ENCODE measurements at places on chromosomes 7 and 10.

GRCh38 chr10:132638130-132638515, 100.5 kb downstream of the INPP5A start:
- no peak for DNase-seq

DNA sequence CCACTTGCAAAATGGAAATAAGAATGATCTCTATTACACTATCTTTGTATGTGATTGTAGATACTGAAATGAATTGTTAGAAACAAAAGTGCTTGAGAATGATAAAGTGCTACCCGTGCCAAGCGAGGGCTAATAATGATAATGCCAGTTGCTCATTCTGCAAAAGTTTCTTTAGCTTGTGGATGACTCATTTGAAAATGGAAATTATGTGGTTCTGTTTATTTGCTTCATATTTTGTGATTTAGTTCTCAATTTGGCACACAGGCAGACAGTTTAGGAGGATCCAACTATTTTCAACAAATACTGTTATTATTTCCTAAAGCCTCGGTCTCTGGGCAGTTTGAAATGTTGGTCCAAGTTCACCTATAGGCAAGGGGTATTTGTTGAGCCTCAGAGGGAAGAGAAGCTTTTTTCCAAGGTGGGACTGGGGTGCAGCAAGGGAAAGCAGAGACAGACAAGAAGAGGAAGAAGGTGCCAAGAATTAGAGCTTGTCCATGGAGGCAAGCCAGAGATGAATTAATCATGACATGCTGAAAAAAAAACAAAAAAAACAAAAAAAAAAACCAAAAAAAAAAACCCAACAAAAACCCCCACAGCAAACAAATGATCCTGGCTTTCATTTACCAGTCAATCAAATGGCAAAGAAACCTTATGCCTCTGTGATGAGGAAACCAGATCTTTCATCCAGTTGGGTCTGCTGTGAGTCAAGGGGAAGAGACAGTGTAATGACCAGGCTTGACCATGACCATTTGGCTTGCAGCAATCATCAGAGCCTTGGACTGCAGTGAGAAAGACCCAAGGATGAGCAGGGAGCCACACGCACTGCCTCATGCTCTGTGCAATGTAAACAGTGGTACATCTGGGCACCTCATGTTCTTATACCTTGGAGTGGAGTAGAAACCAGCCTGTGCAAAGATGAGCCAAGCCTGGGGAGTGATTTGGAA, 285.0 kb upstream of the HABP2 start:
- DNase-seq = no peak

DNA sequence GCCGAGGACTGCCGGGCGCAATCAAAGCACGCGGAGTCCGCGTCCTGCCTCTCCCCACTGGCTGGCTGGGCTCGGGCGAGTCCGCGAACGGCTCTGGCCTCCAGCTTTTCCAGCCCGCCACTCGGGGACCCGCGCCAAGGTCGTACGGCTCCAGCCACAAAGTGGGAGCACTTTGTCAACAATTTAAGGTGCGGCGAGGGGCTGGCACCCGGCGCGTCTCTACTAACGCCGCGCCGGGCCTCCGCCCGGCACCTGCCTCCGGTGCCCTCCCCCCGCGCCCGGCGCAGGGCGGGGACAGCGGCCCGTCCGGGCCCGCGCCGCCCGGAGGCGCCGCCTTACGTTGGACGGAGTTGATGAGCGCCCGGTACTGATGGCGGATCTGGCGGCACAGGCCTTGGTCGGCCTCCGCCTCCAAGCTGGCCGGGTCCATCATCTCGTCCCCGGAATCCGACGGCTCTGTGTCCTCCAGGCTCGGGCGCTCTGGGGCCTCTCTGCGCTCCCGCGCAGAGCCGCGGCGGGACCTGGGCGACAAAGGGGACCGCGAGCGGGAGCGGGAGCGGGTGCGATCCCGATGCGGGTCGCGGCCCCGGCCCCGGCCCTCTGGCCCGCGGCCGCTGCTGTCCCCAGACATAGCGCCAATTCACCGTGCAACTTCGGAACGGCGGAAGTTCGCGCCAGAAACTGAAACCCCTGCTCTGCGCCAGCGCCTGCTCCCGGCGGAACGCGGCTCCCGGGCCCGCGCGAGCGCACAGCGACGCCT, at the start of gene NSMCE4A:
NSMCE4A (minus strand) TSS at position 683 of the 760 bp plus-strand sequence; CDS start at position 631, 52 bp downstream.
- peak; percentile 90 for DNase-seq

DNA sequence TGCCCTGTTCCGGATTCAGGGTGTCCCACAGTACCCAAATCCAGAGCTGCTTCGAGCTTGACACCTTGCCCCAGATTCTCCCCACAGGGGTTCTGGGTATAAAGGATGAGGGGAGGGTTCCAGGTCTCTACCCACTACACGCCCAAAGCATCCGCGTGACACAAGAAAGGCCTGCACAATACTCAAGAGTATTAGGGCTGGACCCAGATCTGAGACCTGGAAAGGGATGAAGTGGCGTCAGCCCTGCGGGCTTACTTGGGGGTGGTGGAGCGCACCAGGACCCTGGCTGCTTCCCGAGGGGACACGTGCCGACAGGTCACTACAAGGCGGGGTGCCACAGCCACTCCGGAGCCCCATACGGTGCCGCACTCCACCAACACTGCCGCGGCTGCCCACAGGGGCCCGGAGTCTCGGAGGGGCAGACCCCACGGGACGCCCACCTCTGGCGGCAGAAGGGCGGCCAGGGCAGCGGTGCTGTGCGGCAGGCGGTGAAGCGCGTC, 1.3 kb downstream of the TYSND1 start:
- no peak for DNase-seq

- peak; percentile 90 for DNase-seq
These were observed at the start of gene ZNF746 for GRCh38 chr7:149497467-149498261. ZNF746 (minus strand) TSS chr7:149497809; CDS start chr7:149497536, 273 bp downstream.

DNA sequence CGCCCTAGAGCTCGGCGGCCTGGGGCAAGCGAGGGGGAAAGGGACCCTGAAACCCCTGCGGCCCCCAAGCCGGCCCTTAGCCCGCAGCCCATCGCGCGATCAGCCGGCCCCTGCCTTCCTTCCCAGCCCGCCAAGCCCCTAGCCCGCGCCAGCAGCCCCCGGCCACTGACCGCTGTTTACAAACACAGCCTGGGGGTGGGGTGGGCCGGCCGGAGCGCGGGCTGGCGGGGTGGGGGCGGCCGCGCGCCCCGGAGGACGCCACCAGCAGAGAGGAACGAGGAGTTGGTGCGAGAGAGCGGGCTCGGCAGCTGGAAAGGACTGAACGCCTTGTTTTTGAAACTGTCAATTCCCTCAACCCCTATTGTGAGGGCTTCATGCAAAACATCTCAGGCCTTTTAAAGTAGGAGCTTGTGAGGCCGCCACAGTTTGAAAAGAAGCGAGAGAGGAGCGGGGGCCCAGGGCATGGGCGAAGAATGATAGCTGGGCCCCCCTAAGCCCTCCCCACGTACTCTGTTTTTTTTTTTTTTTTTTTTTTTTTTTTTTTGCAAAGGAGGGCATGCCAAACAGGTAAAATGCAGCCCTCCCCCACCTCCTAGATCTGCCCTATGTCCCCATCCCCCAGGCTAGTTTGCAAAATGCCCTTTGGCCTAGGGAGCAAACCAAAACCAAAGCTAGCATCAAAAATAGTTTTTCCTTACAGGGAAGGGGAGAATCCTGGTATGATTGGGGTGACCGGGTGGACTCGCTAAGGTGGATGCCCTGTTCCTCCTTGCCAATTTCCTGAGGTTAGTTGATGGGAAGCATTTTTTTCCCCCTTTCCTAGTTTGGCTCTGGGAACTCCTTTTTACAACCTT, 15.0 kb downstream of the SKIDA1 start:
- no peak for DNase-seq

DNA sequence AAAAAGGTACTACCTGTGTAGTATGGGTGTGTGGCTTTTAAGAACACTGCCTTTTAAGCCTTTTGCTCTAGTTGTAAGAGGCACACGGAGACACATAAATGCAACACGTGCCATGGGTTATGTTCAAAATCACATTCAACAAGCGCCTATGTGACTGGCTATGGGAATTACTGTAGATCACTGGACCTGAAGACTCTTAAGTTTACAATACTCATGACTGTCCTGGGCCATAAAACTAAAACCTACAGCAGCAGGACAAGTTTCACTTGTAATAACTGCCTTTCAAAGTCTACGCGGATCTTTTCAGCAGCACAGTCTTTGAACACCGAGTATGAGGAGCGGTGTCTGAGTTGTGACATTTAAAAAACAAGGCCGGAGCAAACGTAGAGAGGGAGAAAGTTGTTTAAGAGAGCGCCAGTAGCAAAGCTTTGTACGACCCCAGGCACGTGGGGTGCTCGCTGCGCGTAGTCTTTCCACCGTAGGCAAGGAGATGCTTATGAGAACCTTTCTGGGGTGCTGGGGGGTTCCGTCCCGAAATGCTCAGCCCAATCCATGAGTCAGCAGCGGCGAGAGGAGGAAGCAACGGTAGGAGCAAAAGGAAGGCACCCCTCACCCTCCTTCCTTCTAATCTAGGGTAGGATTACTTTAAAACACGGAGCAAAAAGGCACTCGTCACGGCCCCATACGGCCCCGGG, 662 bp downstream of the DNAJC2 start:
- no peak for DNase-seq

GRCh38 chr10:51567271-51567670, 132.1 kb downstream of the CSTF2T start:
- DNase-seq = no peak

DNA sequence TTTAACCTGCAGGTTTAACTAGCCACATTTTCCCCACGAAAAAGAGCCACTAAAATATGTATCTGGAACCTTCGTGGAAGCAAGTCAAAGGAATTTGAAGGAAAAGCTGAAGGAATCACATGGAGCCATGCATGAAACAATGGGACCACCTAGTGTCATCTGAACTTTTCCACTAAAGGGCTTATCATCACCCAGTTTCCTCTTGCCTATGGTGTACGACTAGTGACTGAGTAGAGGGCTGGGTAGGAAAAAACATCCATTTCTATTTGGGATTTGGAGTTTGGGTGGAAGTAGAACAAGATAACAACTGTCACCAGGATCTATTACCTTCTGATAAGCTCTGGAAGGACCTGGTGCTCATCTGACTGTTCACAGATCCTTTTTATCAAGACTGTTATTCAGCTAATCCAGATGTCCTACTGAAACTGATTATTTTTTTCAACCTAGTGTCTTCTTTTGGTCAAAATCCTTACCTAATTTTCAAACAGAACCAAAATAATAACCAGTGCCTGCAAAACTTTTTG, 153.2 kb upstream of the COL1A2 start:
- DNase-seq = no peak

GRCh38 chr7:122140918-122141317, 3.1 kb downstream of the AASS start:
- no peak for DNase-seq
